Stimulated activated CD4-positive, alpha-beta T cell treated with anti-CD3 and anti-CD28 coated beads, TNF-alpha, amount 100 ng/mL, for 1 hour (primary cell): ENCODE measurements at places on chromosomes 7 and 10.

- DNase-seq: no peak
Observed at GRCh38 chr7:151705636-151706276, 171.2 kb downstream of the PRKAG2 start.

DNA sequence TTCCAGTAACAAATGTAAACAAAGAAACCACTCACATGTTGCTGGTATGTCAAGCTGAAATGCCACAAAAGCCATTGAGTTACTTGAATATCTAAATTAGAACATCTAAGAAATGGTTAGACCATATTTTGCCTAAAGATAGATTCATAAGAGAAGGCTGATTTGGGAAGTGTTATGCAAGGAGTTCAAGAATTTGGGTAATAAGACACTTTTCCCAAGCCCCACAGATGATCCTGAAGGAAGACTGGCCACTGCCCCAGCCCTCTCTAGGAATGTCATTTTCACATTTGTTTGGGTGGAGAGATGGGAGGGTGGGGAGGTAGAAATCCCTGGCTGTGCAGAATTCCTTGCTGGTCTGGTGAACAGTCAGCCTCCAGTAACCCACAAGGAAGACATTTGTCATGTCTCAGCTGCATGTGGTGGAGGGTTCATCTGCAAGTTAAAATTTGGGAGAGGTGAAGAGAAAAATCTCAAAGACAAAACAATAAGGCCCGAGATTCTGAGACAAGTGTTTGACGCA lies 427.2 kb upstream of the KLF6 start:
- DNase-seq: no peak

GRCh38 chr10:108639010-108639409 lies 1284.3 kb downstream of the XPNPEP1 start:
- no peak for DNase-seq

GRCh38 chr10:128125416-128125943 lies 743 bp downstream of the MKI67 start:
- no peak for DNase-seq

DNA sequence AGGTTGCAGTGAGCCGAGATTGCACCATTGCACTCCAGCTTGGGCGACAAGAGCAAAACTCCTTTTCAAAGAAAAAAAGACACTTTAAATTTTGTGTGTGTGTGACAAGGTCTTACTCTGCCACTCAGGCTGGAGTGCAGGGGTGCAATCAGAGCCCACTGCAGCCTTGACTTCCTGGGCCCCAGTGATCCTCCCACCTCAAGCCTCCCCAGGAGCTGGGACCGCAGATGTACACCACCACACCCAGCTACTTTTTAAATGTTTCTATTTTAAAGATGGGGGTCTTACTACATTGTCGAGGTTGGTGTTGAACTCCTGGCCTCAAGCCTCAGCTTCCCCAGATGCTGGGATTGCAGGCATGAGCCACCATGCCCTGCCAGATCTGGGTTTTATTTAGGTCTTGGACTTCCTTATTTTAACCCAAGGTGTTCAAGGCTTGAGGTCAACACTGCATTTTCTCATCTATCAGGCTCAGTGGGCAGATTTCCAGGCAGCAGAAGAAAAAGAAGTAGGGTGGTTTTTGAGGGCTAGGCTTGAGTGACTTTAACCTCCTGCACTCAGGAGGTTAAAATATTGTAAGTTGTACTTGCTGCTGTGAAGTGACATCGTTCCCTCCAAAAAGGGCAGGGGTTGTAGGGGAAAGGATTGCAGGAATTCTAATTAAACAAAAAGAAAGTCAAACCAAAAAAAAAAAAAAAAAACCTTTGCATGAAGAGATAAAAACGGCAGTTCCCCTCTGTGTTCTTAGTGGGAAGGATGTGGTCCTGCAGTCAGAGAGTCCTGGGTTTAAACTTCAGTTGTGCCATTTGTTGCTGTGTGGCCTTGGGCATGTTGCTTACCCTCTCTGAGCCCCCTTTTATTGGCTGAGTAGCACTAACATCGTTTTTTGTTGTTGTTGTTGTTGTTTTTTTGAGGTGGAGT lies 71.5 kb downstream of the CARD11 start:
- no peak for DNase-seq

DNA sequence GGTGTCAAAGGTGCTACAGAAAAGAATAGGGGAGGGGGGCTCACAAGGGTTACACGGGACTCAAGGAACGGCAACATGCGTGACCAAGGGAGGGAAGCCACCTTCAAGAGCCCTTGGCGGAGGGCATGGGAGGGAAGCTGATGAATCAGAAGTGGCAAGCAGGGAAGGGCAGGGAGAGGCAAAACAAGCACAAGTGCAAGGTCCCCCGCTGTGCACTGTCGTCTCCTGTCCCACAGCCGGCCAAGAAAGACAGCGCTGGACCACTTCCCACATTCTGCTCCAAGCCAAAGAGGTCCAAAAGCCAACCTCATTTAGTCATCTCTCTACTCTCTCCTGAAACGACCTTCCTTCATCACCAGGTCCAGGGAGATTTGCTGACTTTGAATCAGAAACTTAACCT lies 102.7 kb downstream of the CALN1 start:
- no peak for DNase-seq

- DNase-seq: no peak
Observed at GRCh38 chr7:155212301-155213015, 85.2 kb upstream of the INSIG1 start.

DNA sequence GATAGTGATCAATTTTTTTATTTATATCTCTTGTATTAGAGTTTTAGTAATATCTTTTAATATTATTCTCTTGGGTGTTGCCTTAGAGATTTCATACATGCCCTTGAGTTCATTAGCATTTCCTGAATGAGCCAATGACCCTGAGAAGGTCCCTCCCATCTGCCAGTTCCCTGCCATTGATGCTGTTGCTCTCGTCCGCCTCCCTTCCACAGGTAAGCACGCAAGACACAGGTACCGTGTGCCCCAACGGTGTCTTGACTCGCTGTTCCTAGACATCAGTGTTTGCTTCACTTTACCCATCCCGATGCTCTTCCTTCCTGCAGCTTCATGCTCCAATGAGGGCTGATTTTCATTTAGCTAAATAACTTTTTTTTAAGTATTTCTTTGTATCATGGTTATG lies 19.7 kb upstream of the PWWP2B start:
- no peak for DNase-seq

GRCh38 chr7:6260291-6261187 lies 11.9 kb downstream of the CYTH3 start:
- DNase-seq: no peak

- no peak for DNase-seq
Observed at GRCh38 chr7:17620566-17620965, 319.7 kb downstream of the SNX13 start.

- DNase-seq: no peak
Observed at GRCh38 chr7:77940647-77941046, 142.1 kb downstream of the PHTF2 start.

- no peak for DNase-seq
Observed at GRCh38 chr7:65946904-65947303, 35.1 kb downstream of the GUSB start.

DNA sequence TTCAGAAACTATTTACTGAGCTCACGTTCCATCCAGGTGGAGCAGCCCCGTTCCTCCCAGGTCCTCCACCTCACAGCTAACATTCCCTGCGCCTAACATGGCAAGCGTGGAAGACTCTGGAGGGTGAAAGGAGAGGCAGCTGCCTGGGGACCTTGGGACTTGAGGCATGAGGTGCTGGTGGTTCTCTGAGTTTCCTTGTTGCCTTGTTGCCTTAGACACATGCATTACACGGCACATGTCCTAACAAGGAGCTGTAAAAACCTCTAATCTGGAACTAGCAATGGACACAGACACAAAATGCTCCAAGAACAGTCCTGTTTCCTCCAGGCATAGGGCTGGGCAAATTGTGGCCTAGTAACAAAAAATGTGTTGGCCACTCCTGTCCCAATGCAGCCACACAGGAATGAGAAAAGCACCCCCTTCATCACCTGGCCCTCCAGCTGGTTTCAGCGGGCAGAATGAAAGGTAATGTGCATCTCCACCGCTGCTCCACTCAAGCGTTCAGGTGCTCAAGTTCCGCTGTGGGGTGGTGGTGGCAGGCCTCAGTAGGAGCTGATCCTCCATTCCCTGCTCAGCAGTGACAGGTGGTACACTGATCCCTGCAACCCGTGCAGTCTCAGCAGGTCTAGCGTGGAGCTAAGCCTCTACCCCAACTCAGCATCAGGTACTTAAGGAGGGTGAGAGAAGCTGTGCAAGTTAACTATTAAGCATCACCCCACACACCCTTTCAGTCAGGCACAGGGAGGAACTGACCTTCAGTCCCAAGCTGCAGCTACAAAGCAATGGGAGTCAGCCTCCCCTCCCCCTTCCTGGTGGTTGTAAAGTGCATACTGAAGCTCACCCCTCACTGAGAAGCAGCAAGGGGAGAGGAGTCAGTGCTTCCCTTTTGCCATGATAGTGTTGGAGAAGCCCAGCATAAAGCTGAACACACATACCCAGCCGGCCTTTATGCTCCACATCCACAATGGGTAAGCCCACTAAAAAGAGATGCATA lies 382.8 kb downstream of the SDK1 start:
- no peak for DNase-seq

DNA sequence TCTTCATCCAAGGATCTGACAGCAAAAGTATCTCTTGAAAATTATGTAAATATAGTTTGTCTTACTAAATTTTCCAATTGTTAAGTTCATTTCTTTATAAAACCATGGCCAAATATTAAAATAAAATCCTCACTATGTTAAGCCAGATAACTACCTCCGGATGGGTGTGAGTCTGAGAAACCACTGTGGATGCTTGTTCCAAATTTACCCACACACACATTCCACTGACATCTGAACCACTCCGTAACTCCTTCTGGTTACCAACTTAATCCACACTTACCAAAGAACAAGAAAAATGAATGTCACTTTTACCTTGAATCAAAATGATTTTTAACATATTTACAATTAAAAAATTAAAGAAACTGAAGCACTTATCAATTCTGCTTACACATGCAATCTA lies 19.7 kb downstream of the CYTH3 start:
- DNase-seq: no peak

DNA sequence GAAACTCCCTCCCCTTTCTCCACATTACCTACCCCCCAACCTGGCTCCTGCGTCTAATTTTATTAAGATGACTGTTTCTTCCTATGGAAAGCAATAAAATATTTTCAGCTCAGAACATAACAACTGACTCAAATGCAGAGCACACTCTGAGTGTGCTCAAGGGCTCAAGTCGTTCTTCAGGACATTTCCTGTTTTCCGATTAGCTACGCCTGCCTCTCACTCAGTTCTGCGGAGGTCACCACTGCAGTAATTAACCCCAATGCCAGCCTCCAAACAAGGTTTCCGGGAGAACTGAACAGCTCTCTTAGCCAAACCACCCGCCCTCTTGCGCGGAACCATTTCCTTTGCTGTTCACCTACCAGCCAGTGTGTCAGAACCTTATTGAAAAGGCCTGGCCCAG lies 19.3 kb downstream of the MYOF start:
- DNase-seq: no peak

GRCh38 chr10:79060641-79061255 lies 8.0 kb upstream of the ZMIZ1 start:
- no peak for DNase-seq

DNA sequence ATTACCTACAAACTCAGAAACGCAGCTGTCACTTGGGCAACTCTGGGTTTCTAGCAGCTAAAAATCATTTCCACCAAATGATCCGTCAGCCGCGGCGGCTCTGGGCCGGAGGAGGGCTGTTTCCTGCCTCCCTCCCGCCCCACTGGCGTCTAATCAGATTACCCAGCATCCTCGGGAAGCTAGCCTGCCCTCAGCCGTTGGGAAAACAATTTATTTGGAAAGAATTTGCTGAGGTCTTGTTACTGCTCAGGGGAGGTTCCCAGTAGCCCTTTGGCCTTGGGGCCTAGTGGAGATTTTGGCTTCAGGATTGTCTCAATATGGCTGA lies 65.0 kb upstream of the ADGRA1 start:
- no peak for DNase-seq

GRCh38 chr10:77264107-77264506 lies 373.5 kb downstream of the KCNMA1 start:
- DNase-seq: no peak

GRCh38 chr10:127410030-127410429 lies 139.1 kb upstream of the NPS start:
- no peak for DNase-seq

- DNase-seq: no peak
Observed at GRCh38 chr10:87705339-87705738, 45.7 kb downstream of the PAPSS2 start.

DNA sequence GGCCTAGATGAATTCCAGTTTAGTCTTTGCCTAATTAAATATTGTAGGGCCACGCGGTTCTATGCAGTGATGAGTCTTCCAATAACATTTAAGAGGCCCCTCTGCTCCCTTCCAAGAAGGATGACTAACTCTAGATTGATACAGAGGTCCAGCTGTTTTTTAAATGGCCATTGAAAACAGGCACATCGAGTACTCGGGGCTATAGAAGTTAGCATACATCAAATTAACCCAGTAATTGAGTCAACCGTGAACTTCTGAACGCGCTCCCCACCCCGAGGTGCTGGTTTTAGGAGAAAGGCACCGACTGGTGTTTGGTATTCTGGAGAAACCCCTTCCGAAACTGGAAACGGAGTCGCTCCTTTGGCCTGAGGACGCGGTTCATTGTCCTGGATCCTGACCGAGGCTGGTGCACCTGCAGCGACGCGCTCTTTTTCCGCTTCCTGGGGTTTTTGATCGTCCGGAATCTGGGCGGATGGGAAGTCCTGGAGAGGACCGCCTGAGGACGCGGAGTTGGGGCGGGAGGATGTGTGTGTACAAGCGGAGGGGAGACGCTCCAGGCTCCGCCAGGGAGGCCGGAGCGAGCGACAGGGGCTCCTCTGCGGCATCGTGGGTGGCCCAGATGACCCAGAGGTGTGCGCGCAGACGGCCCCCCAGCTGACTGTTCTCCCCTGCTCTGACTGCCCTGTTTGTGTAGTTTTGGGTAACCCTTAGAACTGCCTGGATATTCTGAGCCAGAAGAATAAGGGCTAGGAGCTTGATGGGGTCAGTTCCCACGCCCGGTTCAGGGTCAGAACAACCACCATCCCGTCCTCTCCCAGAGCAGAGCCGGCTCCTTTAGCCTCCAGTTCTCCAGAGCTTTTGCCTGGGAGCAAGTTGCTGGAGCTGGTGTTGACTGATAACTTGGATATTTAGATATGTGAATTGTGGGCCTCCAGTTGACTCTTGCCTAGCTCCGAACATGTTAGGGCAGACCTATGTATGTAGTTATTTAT lies 711 bp downstream of the FAM221A start:
- no peak for DNase-seq

DNA sequence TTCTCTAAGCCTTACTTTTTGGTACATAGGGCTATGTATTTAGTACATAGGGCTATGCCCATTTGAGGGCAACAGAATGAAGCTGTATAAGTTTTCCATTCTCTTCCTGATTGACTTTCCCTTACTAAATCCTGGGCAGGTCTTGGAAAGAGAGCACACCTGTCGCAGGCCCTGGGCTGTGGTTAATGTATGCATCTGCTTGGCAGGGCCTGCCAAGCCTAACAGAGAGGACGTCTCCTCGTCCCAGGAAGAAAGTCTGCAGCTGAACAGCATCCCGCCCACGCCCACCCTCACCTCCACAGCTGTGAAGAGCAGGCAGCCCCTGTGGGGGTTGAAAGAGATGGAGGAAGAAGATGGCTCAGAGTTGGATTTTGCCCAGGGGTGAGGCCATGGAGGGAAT lies 8.9 kb upstream of the PVRIG start:
- no peak for DNase-seq

GRCh38 chr10:51269821-51270220 lies 195.5 kb downstream of the PRKG1 start:
- no peak for DNase-seq
